ENCODE measurements at places on chromosomes 13 and 19. TPM values are rescaled to one million over a fixed set of nuclear protein-coding genes. Genes with fewer than 3 reads are reported as not detected.

The ZNF99 gene
- total RNA-seq, result not detected

The TINCR gene
- total RNA-seq, result not detected

The ICAM5 gene
- 45.4 TPM for total RNA-seq

The TNFSF13B gene
- 2.5 TPM for total RNA-seq

The ADAT3 gene
- 0.22 TPM for total RNA-seq

The TNNT1 gene
- not detected for total RNA-seq

DNA sequence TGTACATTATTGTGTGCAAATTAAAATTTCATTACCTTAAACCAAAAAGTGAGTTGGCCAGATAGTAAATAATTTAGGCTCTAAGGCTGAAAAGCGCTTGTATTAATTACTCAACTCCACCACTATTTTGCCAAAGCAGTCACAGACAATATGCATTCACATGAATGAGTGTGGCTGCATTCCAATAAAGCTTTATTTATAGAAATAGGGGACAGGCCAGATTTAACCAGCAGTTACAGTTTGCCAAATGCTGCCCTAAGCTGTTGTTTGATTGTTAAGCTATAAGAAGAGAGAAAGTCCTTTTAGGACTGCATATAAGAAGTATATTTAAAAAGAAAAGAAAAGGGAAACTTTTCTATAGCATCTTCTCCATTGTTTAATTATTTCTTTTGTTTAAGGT is 342.6 kb downstream of the ITGBL1 start:
- DNase-seq, result no peak

DNA sequence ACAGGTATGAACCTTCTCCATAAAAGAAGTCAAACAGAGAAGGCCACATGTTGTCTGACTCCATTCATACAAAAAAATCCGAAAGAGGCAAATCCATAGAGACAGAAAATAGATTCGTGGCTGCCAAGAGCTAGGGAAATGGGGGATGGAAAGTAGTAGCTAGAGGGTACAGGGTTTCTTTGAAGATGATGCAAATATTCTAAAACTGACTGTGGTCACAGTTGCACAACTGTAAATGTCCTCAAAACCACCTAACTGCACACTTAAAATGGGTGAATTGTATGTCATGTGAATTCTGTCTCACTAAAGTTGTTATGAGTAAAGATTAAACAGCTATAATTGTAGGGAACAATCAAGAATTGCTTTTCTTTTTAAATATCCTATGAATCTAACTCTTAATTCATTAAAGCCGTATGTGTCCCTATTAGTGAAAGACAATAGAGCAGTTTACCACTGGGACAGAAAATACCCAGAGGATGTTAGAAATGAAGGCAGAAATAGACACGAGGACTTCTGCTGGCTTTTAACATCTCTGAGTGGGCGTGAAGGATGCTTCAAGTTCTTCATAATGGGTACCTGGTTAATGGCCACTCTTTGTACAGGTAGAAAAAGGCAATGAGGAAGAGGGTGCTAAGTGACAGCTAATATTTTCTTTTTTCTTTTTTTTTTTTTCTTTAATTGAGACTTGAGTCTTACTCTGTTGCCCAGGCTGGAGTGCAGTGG is 21.2 kb downstream of the INSR start:
- peak; percentile 41 for DNase-seq

Measured in GM23248 (cell line).